CMK (cell line): ENCODE measurements at places on chromosomes 7 and 10.

DNA sequence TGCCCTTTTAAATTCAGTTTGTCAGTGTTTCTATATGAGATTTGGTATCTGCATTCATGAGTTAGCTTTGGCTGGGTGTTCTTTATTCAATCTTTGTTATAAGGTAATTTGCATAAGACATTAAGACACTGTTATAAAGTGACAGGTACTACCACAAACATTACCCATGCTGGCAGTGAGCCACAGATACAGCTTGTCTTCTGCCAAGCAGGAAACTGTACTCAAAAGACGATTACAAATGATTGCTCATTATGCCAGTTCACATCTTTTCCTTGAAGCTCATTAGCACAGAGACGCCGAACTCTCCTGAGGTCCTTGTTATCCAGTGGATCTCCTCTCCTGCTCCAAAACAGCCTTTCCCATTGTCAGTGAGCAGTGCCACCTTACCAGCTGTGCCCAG lies 30.4 kb downstream of the AMPH start:
- DNase-seq, result no peak

GRCh38 chr7:83648464-83649241 lies at the start of gene SEMA3E:
Gene SEMA3E, minus strand, starts transcription at chr7:83649139.
- no peak for DNase-seq

GRCh38 chr10:77478962-77479359 lies 158.6 kb downstream of the KCNMA1 start:
- DNase-seq, result no peak

GRCh38 chr10:128571745-128572144 lies 445.5 kb upstream of the MKI67 start:
- no peak for DNase-seq

DNA sequence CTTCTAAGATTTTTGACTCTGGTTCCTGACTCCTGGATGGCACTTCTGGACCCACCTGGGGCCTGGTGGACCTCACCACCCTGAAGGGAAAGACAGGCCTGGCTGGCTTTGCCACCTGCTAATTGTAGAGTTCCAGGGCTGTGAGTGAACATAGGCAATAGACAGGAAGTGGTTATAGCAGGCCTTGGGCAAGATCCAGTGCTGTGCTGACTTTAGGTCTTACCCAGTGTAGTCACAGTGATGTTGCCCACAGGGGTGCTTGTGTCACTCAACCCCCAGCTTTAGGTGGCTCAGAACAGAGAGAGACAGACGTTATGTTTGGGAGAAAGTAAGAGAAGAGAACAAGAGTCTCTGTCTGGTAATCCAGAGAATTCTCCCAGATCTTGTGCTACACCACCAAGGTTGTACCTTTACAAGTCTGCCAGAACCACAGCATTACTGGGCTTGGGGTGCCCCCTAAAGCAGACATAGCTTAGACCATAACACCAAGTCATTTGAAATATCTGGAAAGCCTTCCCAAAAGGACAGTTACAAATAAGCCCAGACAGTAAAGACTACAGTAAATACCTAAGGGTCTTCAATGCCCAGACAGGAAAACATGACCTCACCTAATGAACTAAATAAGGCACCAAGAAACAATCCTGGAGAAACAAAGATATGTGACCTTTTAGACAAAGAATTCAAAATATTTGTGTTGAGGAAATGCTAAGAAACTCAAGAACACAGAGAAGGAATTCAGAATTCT lies 303.4 kb downstream of the PCLO start:
- no peak for DNase-seq

DNA sequence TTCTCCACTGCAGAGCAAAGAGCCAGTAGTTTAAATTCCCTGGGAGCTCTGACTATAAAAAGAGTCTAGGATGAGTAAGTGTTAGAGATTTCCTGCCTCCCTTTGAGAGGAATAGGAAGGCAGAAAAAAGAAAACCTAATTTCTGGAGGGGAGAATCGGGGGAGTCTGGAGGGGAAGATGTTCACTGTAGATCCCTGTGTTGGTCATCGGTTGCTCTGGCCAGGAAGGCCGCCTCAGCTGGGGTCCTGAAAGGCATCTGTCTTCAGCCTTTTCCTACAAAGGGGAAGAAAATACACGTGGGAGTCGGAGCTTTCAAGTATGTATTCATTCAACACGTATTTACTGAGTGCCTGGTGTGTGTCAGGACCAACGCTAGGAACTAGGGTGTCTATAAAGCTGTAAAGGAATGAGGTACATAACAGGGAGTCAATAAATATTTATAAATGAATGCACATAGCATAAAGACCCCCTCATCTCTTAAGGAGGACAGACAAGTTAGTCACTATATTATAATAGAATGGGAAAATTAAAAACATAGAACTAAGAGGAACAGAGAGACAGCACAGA lies 101.1 kb downstream of the ICA1 start:
- no peak for DNase-seq

GRCh38 chr10:112221545-112221944 lies 38.0 kb upstream of the GPAM start:
- DNase-seq, result no peak
